ENCODE measurements at places on chromosomes 11 and 22.

- DNase-seq: no peak
Measured at GRCh38 chr22:28048529-28048928, 129.5 kb upstream of the PITPNB start.

DNA sequence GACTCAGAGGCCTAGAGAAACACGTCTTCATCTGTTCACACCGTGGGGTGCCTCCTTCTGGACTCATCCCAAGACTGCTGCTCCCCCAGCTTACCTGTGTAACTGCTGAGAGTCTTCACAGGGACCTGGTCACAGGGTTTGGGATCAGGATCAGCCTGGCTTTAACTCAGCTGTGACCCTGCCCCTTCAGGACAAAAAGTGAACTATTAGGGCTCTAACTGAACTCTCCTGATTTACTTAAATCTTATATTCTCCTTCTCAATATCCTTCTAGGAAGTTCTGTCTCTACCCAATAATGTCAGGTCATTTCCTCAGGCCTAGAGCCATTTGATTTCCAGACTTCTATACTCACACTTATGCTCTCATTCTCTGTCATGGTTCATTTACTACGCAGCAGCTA is 108.4 kb downstream of the ZNF280B start:
- DNase-seq: no peak

DNA sequence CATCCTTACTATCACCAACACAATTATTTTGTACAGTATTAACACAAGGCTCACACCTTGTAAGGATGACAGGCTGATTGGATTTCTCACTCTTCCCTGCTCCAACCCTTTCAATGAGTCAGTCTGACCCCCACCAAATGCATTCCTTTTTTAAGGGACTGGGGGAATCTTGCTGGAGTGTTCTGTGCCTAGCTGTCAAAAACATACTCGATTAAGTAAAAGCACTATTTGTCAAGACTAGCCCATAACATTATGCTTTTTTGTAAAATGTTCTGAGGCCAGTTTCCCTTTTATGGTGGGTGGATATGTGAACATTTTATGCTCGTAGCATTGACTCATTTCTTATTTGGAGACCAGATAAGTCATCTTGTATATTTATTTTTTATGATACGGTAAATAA is 87.2 kb downstream of the PDHX start:
- DNase-seq: no peak

- peak; percentile 54 for DNase-seq
Measured at GRCh38 chr22:20024225-20024624, 3.3 kb downstream of the TANGO2 start.

All from heart right ventricle (tissue), 16 donors.